Neuronal stem cell (in vitro differentiated cells): ENCODE measurements at places on chromosomes 2 and 18.
A peak's percentile ranks its signal among the peaks of the same experiment; 100 is the strongest.

- DNase-seq, result no peak
These were observed 84.9 kb downstream of the AOX1 start for GRCh38 chr2:200670751-200671150.

DNA sequence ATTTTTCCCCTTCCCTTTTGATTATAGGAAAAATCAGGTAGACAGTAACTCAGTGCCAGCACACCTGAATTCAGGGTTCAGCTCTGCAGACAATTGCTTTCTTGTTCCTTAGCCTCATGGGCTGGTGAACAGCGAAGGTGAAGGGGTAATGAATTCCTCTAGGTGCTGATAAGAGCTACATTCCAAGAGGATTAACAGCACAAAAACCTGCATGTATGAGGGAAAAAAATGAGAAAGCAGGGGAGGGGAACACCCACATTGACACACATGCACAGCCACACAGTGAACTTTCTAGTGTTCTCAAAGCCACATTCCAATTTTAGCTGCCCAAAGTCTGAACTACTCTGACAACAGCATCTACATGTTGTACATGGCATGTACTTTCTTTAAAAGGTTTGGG, 46.1 kb downstream of the SPATS2L start:
- peak; percentile 30 for DNase-seq

GRCh38 chr2:45627911-45628310, 16.8 kb upstream of the SRBD1 start:
- DNase-seq, result no peak

DNA sequence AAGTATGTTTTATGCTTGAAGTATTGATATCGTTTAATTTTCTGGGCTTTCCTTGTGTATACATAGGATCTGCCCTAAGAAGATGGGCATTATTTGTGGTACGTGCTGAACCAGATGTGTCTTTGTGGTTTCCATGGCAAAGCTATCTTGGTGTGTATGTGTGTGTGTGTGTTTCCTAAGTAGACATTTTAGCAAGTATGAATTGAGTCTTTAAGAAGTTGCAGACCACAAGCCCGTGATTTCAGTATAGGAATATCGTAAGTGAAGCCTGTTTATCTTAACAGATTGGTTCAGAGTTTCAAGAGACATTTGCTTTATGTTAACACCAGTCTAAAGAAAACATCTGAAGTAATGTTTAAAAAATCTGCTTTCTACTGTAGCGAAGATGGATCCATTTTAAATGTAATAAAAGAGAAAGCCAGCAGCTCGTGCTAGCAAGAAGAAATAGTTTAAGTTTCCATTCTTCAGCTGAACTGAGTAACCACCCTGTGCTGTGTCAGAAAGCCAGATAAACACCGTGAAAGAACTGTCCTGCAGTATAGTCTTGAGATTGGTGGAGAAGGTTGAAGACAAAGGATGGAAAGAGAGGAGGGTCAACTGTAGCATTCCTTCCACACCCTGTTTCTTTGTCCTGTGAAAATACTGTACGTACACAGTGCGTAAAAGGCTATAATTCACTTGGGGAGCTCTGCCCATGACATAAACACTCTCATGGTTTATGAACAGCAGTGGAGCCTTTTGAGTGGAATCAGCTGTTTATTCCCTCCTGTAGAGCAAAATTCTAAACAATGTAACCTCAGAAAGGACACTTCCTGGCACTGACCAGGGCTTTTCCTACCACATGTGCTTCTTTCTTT, 91.9 kb upstream of the FOSL2 start:
- no peak for DNase-seq

- DNase-seq, result no peak
These were observed 22.9 kb upstream of the TMEM87B start for GRCh38 chr2:112032224-112032586.

GRCh38 chr2:215967590-215968378, 45.6 kb downstream of the MREG start:
- DNase-seq, result no peak

GRCh38 chr18:32958746-32959145, 185.9 kb upstream of the KLHL14 start:
- no peak for DNase-seq

DNA sequence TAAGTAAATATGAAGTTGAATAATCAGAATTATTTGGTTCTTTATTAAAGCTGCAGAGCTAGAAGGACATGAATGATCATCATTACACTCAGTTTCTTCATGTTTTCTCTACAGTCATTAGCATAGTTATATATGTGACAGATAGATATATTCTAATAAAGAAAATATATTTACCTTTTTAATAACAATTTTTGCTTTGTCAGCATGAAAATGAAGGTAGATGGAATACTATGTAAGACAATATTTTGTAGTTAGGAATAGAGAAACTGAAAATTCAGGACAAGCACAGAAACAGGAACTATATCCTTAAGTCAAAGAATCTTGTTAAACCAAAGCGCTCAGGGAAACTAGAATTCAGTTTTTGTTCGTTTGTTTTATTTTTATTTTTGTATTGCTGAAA, 649.9 kb upstream of the NRXN1 start:
- DNase-seq, result no peak

GRCh38 chr18:2953935-2954653, 58.9 kb downstream of the LPIN2 start:
- no peak for DNase-seq

GRCh38 chr2:175442441-175442840, 260.9 kb upstream of the ATP5MC3 start:
- peak; percentile 20 for DNase-seq

GRCh38 chr18:23512641-23513040, 9.3 kb downstream of the RMC1 start:
- DNase-seq, result no peak

- DNase-seq, result no peak
These were observed 36.0 kb upstream of the TTC27 start for GRCh38 chr2:32591669-32592463.

DNA sequence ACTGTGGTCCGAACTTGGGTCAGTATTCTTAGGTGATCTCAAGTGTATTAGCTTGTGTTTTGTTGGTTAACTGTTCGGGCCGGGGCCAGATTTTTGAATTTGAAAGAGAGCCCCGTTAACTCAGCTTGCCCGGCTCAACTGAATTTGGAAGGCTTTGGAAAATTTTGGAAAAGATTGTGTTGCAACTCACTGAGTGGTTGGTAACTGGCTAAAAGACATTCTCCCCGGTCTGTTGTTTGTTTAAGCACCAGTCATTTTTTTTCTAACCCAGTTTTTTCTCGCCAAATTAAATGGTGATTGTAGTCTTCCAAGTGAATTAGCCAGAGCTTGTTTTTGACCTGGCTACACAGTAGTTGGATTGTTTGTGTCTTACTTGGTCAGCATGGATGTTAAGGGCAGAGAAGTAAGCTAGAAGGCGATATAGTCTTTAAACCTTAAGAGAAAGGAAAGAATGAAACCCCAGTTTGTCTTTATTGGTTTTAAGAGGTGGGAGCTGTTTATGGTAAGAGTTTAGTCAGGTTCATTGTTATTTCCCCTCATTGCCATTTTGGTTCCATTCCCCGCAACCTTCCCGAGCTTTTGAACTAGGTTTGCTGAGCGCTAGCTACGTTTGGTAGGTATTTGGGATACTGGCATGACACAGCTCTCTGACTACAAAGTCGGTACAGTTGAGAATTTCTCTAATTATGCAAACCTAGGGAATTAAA, 2.4 kb downstream of the MAP4K4 start:
- no peak for DNase-seq

- DNase-seq, result no peak
These were observed 59.7 kb upstream of the ZC3H15 start for GRCh38 chr2:186426153-186427016.

DNA sequence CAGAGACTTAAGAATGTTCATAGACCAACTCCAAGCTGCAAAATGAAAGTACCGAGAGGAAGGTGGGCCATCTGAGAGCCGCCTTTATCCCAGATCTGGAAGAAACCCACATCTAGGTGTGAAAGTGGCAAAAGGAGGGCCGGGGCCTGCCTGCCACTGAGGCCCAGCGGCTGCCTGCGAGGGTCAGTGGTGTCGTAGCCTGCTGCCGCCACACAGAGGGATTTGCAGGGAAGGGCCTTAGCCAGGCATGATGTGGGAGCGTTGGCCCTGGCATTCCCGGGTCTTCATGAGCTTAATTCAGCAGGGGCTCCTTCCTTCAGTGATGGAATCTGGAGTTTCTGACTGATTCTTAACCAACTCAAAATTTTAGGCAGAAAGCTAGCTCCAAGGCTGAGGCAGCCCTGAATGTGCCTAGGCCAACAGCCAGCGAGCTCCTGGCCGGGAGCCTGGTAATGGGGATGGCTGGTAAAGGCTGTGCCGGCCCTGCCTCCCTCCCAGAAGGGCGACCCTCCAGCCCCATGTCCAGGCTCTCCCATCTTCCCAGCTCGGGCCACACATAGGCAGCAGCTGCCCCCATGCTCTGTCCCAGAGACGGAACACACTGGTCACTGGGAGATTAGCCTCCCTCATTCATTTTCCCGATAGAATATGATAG, 230.1 kb downstream of the AGAP1 start:
- no peak for DNase-seq

DNA sequence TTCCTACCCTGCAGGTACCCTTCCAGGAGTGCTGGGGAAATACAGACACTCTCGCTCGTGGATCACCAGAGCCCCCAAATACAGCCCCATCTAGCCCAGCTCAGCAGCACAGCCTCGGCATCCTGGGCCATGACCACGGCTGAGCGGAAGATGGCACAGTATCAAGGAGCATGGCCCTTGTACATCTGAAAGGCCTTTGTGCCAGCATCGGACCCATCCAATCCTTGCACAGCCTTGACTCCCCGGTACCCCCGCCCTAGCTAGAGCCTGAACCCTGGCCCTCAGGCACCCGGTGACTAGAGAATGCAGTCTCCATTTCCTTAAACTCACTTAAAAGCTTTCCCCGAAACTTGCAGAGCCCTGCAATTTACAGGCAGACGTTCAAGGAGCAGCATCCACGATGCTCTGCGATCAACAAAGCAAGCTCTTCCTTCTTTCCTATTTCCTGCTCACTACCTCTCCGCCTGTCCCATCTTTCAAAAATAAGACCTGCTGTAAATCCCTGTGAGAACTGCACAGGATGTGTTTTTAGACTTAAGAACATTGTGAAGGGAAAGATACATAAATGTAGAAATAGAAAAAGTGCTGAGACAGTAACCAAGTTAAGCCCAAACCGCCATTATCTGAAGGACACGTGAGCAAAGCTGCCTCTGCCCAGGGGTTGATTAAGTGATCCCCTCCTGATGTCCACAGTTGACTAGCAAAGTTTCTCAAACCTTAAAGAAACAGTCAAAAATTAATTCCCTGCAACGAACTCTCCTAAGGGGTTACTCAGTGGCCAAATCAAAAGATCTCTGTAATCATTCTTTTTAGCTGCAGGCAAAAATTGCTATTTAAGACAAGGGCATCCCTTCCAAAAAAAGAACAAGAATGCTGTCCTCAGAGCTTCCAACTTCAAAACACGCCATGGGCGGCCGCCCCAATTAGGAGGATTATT, 48.5 kb downstream of the ZNF516 start:
- no peak for DNase-seq

DNA sequence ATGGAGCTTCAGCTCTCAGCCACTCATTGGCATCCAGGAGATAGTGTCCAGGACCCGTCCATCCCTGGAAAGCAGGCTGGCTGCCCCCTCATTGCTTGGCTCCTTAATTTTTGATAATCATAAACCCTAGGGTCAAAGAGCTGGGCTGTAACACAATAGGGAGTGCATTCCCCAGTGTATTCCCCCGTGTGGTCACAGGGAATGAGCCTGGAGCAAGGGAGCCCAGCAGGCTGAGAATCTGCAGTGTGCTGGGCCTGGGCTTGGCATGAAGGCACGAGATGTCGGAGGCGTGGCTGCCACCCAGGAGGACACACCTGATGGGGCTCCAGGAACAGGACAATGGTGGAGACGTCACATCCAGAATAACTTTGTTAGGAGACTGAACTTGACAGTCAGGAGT, 18.7 kb downstream of the TPRKB start:
- DNase-seq, result no peak

- no peak for DNase-seq
These were observed 52.8 kb upstream of the SLC66A3 start for GRCh38 chr2:11102466-11102865.

DNA sequence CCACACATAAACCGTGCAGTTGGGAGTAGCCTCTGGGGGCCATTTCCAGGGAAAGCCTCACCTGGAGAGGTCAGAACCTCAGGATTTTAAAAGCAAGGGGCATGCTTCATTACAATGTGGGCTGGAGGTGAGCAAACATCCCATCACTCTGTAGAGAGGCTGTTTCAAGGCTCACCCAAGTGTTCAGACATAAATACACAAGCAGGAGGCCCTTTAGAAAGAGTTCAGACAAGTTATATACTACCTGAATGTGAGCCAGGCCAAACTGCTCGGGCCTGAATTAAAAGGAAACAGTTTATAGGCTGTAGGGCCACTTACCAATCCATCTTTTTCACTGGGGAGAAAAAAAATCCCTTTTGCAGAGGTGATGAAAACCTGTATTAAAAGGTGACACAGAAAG, 540.0 kb upstream of the ZEB2 start:
- no peak for DNase-seq

DNA sequence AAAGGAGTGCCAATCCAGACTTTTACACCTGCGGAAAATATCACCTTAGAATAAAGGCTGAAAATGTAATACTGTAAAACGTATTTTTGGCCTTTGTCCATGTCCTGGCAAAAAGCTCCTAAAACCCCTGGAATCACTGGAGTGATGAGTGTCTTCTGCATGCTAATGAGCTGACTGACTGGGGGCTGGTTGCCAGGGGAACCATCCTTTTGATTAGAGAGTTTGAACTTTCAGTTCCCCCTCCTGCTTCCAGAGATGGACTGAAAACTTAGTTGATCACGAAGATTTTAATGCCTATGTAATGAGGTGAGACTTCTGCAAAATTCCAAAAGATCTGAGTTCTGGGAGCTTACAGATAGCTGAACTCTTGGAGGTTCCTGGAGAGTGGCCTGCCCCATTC, 20.5 kb downstream of the PUM2 start:
- DNase-seq, result no peak
